ENCODE measurements at places on chromosomes 4 and X.

GRCh38 chr4:77043507-77044136, 32.2 kb downstream of the CCNI start:
- DNase-seq: no peak

GRCh38 chr4:53646795-53647194, 55.5 kb upstream of the LNX1 start:
- DNase-seq: no peak

DNA sequence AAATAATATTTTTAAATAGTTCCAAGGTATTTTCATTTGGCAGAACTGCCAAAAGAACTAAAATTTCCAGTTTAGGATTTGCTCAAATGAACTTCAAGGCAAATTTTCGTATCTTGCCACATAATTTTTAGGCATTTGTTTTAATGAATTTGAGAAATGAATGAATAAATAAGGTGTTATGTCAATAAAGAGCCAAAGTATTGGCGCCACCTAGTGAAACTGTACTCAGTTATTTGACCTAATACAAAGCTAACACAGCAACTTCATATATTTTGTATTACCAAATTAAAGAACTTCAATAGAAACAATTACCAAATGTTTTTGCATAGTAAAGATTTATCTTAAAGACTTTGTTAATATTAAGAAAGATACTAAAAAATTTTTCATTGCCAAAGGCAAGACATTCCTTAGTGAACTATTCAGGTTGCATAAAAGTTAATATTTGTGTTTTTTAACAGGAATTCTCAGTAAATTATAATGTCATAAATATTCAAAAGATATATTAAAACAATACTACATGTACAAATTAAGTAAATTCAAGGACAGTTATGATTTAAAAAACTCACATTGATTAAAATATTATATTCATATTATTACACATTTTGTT, 50.3 kb downstream of the STPG2 start:
- no peak for DNase-seq

DNA sequence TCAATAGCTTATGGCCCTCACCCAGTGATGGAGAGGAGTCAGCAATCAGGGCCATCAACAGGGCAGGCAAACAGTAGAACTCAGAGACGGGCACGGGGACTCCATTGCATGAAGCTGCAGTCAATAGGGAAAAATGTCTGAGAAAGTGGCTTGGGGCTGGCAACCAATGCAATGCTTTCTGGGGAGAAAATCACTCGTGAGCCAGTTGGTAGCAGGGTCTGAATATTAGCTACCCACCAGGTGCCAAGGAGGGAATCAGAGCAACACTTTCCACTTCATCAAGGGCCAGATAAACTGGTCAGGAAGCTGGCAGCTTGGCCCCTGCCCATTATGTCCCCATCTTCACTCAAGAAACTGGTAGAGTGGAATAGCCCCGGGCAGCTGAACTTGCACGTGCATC, 80.7 kb downstream of the STARD8 start:
- DNase-seq: no peak

GRCh38 chr4:174023641-174024040, 259.8 kb downstream of the FBXO8 start:
- no peak for DNase-seq

GRCh38 chrX:22135994-22136684, 104.0 kb downstream of the PHEX start:
- peak; percentile 67 for DNase-seq

GRCh38 chrX:44890247-44890646, 17.3 kb downstream of the KDM6A start:
- no peak for DNase-seq

- DNase-seq: no peak
Measured at GRCh38 chr4:91064157-91064853, 937.1 kb downstream of the CCSER1 start.

DNA sequence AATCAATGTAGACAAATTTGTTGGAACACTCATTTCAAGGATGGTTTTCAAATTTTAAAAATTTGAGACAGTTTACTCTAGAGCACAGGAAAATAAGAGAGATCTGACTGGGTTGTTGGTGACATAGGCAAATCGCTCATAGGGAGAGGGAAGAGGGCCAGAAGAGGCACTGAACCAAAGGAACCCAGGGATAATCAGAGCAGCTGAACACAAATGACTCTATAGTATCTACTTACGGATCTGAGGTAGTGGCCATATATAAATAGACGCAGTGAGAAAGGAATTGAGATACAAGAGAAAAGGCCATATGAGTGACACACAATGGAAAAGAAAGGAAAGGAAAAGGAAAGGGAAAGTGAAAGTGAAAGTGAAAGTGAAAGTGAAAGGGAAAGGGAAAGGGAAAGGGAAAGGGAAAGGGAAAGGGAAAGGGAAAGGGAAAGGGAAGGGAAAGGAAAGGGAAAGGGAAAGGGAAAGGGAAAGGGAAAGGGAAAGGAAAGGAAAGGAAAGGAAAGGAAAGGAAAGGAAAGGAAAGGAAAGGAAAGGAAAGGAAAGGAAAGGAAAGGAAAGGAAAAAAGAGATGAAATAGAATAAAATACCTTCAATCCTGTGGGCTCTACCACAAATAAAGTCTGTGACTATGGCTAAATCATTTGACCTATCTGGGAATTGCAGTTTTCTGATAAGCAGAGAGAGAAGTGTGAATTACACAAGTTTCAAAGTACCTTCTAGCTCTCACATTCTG, 759.2 kb downstream of the DMD start:
- DNase-seq: no peak

DNA sequence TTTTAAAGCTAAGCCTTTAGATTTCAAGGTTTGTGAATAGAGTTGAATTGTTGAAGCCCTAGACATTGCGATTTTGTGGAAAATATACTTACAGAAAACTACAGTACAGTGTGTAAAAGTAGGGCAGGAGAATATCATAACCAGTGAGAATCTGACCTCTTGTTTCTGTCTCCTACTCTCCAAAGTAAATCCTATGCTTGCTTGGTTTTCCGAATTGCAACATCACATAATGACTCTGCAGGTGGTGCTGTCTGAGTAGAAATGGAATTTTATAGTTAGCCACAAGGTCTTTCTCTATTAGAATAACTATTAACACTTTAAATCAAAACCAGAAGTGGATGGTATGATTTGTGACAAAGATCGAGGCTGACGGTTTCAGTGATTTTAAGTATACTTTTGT, 505.6 kb downstream of the RAPGEF2 start:
- no peak for DNase-seq

DNA sequence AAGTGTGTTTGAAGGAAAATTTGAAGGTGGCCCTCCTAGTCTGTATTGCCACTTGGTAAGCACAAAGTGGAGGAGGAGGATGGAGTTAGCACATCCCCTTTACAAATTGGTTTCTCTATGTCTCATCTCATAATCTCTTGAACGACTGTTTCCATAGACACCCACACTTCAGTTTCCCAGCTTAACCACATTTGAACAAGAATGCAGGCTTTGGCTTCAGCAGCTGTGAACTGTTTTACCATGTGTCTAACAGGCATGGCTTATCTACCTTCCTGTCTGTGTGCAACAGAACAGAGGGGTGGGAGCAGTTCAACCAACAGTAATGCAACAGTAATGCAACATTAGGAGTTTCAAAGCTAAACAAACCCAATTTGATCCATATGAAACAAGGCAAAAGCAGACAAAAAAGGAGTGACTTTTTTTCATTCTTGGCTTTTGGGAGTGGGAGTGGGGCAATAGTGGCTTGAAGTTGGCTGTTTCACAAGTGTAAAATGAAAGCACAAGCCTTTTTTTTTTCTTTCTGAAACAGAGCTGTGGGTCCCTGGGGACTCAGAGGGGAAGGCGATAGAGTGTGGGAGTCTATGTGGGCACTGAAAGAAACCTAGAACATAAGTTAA, 108.0 kb downstream of the ITM2A start:
- no peak for DNase-seq

DNA sequence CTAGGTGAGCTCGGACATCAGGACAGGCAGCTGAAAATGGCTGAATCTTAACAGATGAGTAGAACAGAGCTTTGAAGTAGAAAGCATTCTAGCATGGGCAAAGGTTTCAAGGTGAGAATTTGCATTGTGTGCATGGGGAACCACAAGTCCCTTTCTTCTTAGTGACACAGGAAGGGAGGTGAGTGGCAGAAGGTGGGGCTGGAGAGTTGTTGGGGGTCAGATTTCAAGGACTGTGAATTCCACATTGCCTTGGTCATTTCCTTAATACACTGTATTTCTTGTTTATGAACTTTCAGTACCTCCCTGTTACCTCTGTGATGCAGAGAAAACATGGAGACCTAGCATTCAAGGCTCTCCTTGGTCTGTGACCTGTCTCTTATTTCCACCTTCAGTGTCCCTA, 4.1 kb downstream of the APEX2 start:
- no peak for DNase-seq

GRCh38 chr4:6546681-6547447, 28.1 kb upstream of the MAN2B2 start:
- no peak for DNase-seq

DNA sequence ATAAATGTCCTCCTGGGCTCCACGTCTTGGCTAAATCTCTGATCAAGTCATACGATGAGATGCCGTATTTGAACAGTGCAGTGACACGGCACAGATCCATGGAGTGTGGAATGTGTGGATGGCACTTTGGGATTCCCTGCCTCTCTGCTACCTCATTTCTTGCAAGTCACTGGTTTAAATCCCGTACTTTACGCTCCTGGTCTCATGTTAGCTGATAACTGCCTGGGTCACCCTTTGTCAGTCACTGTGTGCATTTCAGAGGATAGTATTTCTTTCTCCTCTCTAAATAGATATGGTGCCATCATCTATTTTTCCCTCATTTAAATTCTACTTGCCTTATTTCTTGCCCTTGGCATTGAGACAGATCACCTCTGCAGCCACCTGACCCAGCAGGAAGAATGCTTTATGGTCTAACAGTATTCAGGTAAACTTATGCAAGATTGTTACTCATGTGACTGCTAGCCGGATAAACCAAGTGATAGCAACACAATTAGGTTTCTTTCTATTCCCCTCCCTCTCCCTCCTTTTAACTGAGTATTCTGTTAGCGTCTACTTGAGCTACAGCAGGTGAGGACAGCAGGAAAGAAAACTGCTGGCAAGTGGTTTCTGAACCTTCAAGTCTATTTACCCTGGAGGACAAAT, 2.8 kb downstream of the EGF start:
- DNase-seq: no peak

All from ascending aorta (tissue), 2 donors.